ENCODE measurements at places on chromosomes 16 and 17. TPM values are rescaled to one million over a fixed set of nuclear protein-coding genes. Genes with fewer than 3 reads are reported as not detected.

Gene TBC1D3B
- total RNA-seq = 1.5 TPM

Gene FSCN2
- total RNA-seq = 2.0 TPM

Gene TP53TG3
- not detected for total RNA-seq

Gene IL17C
- total RNA-seq = not detected

Gene ABCA9
- total RNA-seq = 23.3 TPM

All from smooth muscle cell of trachea (primary cell).